ENCODE measurements at places on chromosomes 2 and 18.

- no peak for DNase-seq
Observed at GRCh38 chr2:71133603-71134002, 3.2 kb downstream of the MPHOSPH10 start.

GRCh38 chr2:64988420-64989125 lies 626 bp upstream of the SLC1A4 start:
- peak; percentile 90 for DNase-seq

DNA sequence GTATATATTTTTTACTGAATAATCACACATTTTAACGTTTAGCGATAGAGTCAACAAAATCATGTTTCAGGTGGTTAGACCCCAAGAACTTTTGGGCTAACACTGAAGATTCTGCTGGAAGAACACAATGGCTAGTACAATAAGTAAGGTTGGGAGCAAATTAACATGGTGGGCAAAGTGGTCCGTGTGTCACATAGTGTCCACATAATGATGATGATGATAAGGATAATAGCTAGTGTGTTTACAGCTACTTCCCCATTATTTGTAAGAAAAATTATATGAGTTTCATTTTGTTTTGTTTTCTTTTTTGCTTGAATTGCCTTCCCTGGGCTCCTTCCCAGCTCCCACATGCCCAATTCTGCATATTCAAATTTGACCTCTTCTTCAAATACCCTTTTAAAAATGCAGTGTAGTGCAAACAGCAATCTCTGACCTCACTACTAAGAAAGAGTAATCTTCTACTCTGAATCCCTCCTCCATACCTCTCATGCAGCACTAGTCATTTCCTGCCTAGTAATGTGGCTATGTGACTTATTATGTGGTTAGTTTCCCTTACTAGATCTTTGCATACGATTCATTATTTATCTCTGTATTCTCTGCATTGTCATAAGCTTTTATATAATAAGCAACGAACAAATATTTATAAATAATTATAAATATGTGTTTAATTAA lies 16.9 kb upstream of the VPS54 start:
- peak; percentile 83 for DNase-seq

DNA sequence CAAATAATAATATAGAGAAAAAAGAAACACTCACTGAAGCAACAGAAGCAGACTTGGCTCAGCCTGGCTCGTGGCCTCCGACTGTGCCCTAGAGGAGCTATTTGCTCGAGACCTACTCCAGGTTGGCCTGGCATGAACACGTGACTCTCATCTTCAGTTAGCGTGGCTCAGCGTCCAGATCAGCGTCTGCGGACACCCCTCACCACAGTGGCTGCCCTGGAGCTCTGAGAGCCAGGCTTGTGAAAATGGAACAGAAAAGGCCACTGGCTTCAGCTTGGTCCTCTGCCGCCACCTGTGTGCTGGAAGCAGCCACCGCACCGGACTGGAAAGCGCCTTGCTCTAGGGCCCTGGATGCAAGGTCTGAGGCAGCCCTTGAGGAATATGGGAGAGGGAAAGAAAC lies 1184.0 kb upstream of the GYPC start:
- peak; percentile 0 for DNase-seq

DNA sequence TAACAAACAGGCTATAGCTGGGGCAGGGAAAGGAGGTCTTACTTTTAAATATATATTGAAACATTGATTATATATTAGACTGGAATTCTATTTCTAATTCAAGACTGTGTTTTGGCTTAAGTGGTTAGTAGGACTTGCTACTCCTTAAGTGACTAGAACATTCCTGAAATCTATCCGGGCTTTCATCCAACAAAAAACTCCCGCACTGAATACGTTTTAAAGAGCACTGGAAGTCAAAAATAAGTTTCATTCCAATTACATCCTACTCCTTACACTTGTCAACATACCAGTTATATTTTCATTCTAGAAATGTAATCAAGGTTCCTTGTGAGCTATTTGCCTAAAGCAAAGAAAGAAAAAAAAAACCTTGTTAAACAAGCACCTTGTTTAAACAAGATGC lies 204.6 kb downstream of the SP3 start:
- DNase-seq, result peak; percentile 66

DNA sequence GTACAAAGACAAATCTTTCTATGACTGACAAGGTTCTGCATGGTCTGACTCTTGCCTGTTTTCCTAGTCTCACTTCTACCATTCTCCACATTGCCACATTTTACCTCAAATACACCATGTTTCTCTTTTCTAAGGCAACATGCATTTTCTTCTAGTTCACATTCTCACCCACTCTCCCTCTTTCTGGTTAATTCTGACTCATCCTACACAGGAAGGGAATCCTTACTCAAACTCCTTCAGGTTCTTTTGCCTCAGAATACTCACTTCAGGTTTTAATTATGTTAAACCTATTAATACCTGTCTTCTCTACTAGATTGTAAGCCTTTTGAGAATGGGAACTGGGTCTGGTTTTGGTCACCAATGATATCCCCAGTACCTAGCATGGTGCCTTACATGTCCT lies 47.2 kb downstream of the MAP2 start:
- DNase-seq, result peak; percentile 49
